Left forelimb (tissue), 1 donor: ENCODE measurements at places on chromosomes 12 and 14.

- DNase-seq = no peak
These were observed 8.1 kb upstream of the NAA30 start for GRCh38 chr14:57382283-57382682.

GRCh38 chr14:51439896-51440295, 199.8 kb downstream of the TMX1 start:
- no peak for DNase-seq

- no peak for DNase-seq
These were observed at the start of gene ZDHHC22 for GRCh38 chr14:77141214-77142004. TSS of gene ZDHHC22 (minus strand) at chr14:77141791. CDS start at chr14:77139738, 2,053 bp downstream.

DNA sequence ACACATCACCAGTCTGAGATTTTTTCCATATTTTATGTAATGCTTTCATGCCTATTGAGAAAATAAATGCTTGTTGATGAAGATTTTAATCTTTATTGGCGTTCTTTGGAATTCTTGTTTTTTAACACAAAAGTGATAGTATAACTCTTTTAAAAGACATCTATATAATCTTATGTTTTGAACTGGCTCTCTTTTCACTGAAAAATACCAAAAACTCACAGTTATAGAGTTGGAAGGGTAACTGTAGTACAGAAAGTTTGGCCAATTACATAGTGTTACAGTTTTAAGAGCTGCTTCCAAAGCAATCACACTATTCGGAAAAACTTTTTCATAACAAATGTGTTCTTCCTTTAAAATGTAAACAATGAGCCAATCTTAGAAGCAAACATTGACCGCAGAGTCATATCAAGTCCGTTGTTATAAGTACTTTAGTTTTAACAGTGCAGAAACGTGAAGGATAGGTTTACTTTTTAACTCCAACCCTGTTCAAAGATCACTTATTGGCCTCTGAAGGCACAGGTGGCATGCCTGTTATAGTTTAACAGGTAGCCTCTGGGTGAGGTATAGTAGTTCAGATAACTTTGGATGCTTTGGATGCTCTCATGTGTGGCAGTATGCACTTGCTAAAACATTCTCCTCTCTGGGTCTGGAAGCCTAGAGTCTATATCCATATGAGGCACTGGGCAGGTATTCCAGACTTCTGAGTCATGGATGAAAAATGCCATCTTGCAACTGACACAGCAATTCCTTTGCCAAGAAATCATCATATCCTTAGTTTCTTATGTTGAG, 12.1 kb upstream of the NTN4 start:
- DNase-seq = no peak

DNA sequence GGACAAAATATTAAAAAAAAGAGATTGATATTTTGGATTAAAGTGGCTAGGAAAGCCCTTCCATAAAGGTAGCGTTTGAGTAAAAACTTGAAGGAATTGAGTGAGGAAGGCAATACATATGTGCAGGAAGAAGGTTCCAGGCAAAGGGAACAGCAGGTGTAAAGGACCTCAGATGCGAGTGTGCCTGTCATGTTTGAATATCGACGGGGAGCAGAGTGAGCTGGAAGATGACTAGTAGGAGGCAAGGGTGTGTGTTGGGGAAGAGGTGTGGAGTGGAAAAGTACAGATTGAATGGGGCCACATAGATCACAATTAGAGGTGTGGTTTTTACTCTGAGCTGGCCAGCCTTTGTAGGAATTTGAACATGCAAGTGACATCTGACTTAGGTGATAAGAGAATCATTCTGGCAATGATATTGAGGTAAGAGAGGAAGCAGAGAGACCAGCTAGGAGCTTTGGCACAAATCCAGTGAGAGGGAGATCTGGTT, 15.0 kb upstream of the FBXO33 start:
- no peak for DNase-seq

- DNase-seq = peak; percentile 78
These were observed 24.1 kb downstream of the CKAP4 start for GRCh38 chr12:106223485-106224354.

DNA sequence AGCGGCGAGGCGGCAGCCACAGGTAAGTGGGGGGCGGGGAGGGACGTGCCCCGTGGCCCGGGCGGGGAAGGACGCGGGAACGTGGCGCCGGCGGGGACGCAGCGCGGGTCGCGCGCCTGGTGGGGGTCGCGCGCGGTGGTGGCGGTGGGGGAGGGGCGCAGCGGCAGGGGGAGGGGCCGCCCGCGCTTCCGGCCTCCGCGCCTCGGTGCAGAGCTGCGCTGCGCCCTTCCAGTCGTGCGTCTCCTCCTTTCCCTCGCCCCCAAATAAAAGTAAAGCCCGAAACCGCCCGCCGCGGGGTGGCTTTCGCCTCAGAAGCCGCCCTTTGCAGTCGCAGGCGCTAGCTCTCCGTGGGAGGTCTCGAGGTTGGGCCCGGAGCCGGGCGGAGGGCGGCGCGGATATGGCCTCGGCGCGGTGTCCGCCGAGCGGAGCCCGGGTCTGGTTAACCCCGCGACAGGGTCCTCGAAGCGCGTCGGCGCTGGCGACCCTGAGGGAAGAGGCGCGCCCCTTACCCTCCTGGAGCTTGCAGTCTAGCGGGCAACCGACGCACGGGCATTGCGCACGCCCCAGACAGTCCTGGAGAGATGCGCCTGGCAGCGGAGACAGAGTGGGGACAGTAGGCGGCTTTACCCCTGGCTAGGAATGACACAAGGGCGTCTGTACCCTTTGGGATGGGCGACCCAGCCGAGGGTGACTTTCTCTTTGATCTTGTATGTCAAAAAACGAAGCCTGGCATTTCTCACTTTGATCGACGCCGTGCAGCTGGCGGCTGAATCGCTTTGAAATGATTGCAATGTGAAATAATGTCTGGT, 589 bp downstream of the ATF1 start:
- DNase-seq = no peak

- no peak for DNase-seq
These were observed 29.2 kb downstream of the GLRX5 start for GRCh38 chr14:95564060-95564459.

DNA sequence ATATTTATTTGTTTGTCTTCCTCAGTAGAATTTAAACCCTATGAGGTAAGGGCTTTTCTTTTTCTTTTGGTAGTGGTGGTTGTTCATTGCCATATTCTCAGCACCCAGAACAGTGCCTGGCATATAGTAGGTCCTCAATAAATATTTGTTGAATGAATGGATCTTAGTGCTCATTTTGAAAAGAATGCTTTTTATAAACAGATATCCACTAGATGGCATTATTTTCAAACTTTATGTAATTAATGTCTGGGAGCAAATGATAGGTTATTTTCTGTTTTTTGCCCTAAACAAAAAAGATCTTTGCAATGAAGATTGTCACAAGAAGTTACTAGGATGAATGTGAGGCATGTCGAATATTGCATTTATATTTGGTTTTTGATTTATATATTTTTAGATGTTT, 64.1 kb downstream of the RAD51B start:
- DNase-seq = no peak

GRCh38 chr12:1812650-1813302, 7.6 kb upstream of the LRTM2 start:
- no peak for DNase-seq

DNA sequence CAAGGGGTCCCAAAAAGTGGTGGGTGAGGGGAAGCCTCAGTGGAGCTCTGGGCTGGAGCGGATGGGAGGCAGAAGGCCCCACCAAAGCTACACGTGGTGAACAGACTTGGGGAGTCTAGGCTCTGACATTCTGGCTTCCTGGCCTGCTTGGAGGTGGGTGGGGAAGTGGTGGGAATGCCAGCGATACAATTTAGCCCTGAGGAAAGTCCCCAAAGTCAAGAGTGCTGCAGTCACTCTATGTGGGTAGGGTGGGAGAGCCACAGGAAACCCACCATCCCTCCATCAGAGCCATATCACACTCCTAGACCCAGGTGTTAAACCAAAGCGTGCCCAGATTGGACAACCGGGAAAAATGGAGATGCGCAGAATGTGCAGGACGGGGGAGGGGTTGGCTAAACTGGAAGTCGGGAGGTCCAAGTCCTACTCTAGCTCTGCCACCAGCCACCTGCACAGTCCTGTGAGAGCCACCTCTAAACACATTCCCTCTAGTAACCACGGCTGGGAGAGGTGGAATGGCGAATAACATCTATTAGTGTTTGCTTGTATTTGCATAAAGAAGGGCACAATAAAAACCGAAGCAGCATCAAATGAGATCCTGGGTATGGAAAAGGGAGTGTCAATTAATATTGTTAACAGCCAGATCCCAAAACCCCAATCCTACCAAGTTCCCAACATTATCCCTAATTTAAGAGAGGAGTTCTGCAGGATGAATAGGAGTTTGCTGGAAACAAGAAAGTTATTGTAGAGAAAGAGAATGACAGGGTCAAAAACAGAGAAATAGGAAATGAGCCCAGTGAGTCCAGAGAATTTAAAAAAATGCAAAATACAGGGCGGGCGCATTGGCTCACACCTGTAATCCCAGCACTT, 14.0 kb upstream of the CD9 start:
- DNase-seq = no peak

DNA sequence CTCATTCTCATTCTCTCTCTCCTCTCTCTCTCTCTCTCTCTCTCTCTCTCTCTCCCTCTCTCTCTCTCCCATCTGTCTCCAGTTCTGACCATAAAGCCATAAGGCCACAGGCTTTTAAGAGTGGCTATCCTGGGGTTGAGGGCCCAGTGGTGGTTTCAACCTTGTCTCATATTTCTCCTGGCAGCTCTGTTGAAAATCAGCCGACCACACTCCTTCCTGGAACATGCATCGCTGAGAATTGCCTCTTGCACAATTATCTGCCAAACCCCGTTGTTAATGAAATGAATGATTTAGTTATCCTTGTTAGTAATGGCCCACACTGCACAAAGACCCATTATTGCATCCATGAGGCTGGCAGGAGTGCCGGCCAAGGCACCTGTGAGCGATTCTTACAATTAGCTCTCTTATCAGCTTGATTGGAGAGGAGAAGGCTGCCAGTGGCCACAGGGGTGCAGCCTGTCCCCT, 30.4 kb upstream of the KCNA5 start:
- DNase-seq = no peak
